ENCODE measurements at places on chromosomes 1 and 21.

- no peak for DNase-seq
These were observed 21.7 kb downstream of the APP start for GRCh38 chr21:26148840-26149354.

GRCh38 chr1:149986486-149987296, 23.8 kb downstream of the OTUD7B start:
- no peak for DNase-seq

DNA sequence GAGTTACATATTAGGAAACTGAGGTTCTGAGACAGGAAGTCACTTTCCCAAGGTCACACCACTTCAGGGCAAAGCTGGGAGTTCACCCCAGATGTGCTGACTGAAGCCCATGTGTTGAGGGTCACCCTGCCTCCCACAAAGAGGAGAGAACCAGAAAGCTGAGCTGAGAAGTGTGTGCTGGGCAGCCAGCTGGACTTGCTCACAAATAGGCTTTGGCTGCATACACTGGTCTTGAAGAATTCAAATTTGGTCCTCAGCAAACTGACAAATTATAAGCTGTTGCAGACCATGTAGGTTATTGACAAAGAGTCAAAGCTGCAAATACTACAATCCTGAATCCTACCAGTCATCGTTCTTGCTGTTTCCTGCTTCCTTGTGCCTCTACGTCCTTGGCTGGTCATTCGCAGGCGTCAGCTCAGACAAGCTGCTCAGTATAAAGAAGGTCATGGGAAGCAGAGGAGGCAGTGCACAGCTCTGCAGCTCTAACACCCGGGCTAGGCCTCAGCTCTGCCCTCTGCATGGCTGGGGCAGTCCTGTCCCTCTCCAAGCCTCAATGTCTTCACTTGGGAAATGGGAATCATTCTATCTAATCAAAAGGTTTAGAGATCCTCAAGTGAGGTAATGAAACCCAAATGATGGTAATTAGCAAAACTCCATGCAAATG, 40.0 kb downstream of the CDCP2 start:
- DNase-seq, result no peak

DNA sequence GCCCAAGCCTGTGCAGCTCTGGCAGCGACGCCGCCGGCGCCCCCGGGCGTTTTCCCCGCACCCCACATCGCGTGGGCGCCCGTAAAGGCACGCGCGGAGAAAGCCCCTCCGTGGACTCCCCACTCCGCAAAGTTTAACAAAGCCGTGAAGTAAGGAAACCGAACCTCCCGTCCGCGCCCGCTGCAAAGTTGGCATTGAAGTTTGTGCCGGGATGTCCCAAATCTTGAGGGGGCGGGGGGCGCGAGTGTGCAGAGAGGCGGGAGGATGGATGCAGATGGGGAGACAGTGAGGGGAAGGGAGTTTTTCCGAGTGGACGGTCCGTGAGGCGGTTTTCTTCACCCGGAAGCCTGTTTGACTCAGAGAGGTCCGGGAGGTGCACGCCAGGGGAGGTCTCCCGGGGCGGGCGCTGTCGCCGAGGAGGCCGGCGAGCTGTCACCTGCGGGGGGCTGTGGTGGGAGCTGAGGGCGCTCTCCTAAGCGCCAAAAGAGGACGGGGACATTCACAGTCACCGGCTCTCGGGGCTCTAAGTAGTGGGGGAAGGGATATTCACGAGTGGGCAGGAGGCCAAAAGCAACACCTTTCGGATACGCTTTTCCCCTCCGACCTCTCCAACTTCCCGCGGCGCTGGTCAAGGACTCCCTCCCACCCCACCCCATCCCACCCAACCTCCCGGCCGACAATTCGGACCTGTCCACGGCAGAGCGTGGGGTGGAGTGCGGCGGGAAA, 1.3 kb downstream of the WLS start:
- no peak for DNase-seq

- no peak for DNase-seq
These were observed 8.8 kb downstream of the GPATCH2 start for GRCh38 chr1:217622042-217622441.

GRCh38 chr1:235918032-235918431, 51.3 kb upstream of the LYST start:
- no peak for DNase-seq

- no peak for DNase-seq
These were observed 32.5 kb upstream of the SMYD2 start for GRCh38 chr1:214248311-214249085.

DNA sequence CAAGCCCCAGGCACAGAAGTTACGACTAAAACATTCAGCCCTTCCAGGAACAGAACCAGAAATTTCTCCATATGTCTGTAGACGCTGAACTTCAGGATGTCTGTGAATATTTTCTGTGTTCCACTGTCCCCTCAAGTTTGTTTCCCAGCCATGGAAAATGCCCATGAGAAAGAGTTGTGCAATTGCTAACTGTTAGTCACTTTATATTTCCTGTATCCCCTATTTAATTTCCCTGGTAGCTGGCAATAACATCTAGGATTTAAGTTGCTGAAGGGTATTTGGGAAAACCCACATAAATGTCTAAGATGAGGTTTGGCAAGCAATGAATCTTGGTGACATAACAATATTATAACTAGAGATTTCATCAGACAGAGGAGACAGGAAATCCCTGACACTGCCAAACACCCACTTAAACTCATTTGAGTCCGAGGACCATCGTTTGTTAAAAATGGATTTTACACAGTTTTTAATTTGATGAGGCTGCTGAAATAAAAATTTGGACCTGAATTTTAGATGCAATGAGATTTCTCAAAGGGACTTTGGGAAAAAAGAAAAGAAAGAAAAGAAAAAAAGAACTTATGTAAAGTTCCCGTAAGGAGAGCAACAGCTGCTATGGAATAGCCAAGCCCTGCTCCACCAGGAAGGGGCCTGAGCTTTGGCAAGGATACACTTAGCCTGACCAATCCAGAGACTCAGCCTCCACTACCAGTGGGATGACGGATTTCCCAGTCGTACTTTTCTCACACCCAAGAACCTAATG, 21.8 kb upstream of the ERRFI1 start:
- DNase-seq, result no peak

DNA sequence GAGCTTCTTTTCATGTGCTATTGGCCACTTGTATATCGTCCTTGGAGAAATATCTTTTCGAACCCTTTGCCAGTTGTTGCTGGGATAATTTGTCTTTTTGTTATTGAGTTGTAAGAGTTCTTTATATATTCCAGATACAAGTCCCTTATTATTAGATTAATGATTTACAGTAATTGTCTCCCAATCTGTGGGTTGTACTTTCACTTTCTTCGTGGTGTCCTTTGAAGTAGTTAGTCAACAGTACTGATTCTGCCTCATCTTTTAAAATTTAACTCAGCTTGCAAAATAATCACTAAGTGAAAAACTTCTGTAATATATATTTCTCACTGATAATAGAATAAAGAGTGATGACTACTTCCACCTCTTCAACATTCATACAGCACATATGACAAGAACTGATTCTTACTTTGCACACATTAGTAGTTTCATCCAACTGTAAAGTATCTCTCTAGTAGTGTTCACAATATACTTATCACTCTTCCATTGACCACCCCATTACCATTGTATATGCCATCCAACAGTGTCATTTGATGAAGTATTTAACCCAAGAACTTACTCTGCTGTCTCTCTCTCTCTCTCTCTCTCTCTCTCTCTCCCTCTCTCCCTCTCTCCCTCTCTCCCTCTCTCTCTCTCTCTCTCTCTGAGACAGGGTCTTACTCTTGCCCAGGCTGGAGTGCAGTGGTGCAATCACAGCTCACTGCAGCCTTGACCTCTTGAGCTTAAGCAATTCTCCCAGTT, 104.2 kb upstream of the DMRTA2 start:
- DNase-seq, result no peak

DNA sequence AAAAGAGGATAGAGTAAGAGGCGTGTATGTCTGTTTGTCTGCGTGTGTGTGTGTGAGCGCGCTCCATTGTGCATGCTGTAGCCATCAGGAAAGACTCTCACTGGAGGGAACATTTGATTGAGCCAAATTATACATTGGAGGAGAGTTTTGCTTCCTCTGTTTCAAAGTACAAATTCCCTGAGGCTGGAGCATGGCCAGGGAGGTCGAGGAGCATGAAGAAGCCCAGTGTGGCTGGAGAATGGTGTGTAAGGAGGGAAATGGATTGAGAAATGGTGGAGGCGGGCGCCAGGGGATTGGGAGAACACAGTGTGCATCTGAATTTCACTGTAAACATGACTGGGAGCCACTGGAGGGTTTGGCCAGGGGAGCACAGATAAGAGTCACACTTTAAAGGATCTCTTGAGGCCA, 22.1 kb upstream of the EFNA1 start:
- DNase-seq, result no peak

- peak; percentile 87 for DNase-seq
These were observed at the start of gene ANKRD35 for GRCh38 chr1:145885738-145886287. Gene ANKRD35, minus strand, starts transcription at chr1:145885866. Its CDS starts 108 bp downstream, at chr1:145885758.

GRCh38 chr21:31731056-31731856, 662 bp downstream of the SCAF4 start:
- peak; percentile 58 for DNase-seq

- no peak for DNase-seq
These were observed 1.4 kb upstream of the KRTAP10-2 start for GRCh38 chr21:44552681-44553080.

DNA sequence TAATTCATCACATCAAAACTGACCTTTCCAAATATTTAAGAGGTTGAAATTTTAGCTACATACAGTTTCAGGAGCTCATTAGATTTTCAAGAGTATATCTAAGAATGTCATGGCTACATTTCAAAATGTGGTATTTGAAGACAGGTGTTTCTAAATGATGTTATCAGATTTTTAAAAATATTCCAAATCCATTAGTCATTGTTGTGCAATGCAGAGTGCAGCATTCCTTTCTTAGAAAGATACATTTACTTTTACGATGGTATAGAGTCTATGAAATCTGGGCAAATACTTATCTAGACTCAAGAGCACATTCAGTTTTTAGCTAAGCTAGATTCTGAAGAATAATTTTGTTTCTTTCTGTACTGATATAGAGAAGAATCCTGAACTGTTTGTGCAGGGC, 230.3 kb downstream of the CHRM3 start:
- DNase-seq, result no peak

DNA sequence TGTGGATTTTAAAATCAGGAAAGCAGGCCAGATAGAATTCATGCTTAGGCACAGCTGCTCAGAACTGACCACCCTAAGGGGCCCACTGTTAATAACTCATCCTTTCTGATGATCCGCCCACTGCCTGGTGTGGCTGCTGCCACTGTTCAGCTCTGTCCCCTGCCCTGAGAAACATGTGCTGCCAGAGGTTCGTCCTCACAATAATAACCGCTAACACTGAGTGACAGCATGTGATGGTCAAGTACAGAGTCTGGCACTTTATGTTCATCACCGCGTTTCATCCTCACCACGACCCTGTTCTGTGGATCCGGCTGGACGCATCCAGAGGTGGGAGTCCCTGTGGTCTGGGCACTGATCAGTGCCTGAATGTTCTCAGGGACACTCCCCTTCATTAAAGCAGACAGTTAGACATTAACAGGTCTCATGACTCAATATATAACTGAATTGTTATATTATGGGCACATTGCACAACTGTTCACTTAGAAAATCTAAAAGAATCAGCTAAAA, 108.6 kb downstream of the SIM2 start:
- DNase-seq, result no peak

GRCh38 chr1:218474128-218474527, 129.0 kb downstream of the TGFB2 start:
- no peak for DNase-seq

- no peak for DNase-seq
These were observed 57.2 kb downstream of the ITPKB start for GRCh38 chr1:226681652-226682493.

GRCh38 chr1:57835620-57836019, 411.8 kb upstream of the DAB1 start:
- no peak for DNase-seq

DNA sequence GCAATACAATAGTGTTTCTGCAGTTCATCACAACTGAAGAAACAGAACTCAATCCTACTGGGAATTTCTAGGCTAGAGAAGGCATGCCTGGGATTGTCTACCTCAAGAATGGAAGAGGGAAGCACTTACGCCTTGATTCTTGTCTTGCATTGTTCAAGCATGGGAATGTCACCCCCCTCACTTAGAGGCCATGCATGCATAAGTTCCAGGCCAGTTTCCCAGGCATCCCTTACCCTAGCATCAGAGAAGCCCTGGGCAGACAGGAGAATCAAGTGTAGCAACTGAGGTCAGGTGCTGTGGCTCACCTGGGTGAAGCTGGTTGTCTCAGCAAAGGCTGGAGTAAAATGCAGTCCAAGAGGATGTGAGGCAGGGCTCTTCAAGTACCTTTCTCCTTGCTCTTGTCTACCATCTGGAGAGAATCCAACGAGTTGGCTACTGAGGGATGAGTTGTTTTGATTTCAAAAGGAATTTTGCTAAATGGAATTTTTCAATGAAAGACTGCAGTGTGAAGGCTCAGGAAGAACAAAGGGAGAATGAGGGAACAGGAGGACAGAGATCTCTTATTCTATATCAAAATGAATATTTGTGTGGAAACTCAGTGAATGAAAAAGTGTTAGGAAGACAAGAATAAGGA, 174.3 kb downstream of the NEK7 start:
- DNase-seq, result no peak

DNA sequence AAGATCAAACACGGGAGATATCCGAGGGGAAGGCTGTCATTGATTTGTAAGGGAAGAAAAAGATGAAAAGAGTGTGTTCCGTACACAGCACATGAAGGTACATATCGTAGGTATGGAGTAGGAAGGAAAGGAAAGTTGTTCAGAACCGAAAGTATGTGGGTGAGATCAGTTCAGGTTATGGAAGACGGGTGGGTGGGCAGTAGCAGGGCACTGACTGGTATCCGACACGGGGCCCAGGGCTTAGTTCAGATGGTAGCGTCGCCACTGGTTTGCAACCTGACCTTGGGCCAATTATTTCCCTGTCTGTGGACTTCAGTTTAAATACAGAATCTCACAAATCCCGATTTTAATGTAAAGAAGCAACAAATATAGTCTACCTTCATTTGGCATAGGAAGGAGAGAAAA, 27.8 kb upstream of the A3GALT2 start:
- peak; percentile 13 for DNase-seq

DNA sequence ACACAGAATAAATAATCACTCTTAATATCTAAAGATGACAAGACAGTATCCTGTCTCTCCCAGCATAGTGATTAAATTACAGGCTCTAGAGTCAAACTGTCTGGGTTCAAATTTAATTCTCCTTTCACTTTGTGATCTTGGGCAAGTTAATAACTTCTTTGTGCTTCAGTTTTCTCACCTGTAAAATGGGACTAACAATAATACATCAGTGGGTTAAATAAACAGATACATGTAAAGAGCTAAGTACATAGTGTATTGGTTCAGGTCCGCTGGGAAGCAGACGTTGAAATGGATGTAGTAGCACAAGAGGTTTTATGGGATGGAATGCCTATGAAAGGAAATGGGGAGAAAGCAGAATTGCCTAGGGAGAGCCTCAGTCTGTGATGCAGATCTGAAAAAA, 10.7 kb downstream of the ZFYVE9 start:
- no peak for DNase-seq

- DNase-seq, result no peak
These were observed 220.5 kb downstream of the CENPF start for GRCh38 chr1:214823311-214824117.

- DNase-seq, result no peak
These were observed 196.3 kb downstream of the TTLL7 start for GRCh38 chr1:83802460-83803152.
